ENCODE measurements at places on chromosomes 4 and X. TPM values are rescaled to one million over a fixed set of nuclear protein-coding genes. Genes with fewer than 3 reads are reported as not detected.

The CPXCR1 gene
- not detected for polyA plus RNA-seq

The TENM3 gene
- polyA plus RNA-seq = 18.3 TPM

The CRMP1 gene
- 51.9 TPM for polyA plus RNA-seq

The RPA4 gene
- polyA plus RNA-seq = 0.09 TPM

The SPON2 gene
- 9.9 TPM for polyA plus RNA-seq

The AFM gene
- 16.2 TPM for polyA plus RNA-seq

The CT45A10 gene
- not detected for polyA plus RNA-seq

The CXCL11 gene
- 0.18 TPM for polyA plus RNA-seq

The STAP1 gene
- polyA plus RNA-seq = not detected

The RTL3 gene
- polyA plus RNA-seq = not detected

The EOLA1 gene
- polyA plus RNA-seq = 16.3 TPM

The PLAC1 gene
- 10.0 TPM for polyA plus RNA-seq

The HSFX3 gene
- polyA plus RNA-seq = 0.15 TPM

The PHOX2B gene
- polyA plus RNA-seq = 0.06 TPM

The AADAT gene
- 20.8 TPM for polyA plus RNA-seq

The ITGB1BP2 gene
- polyA plus RNA-seq = 1.2 TPM

The ASB5 gene
- polyA plus RNA-seq = 0.10 TPM

The GATA1 gene
- 0.76 TPM for polyA plus RNA-seq

The SUV39H1 gene
- polyA plus RNA-seq = 6.4 TPM

The CT47A7 gene
- not detected for polyA plus RNA-seq

The HELT gene
- polyA plus RNA-seq = not detected

The ARR3 gene
- polyA plus RNA-seq = 1.2 TPM

The LONRF3 gene
- polyA plus RNA-seq = 0.79 TPM

The YIPF6 gene
- 45.5 TPM for polyA plus RNA-seq

The SPACA5 gene
- polyA plus RNA-seq = not detected

The TCEAL8 gene
- 191 TPM for polyA plus RNA-seq

The EGFL6 gene
- 29.4 TPM for polyA plus RNA-seq

The CFP gene
- 2.7 TPM for polyA plus RNA-seq

The TIMP1 gene
- 95.2 TPM for polyA plus RNA-seq

The ZNF711 gene
- 78.3 TPM for polyA plus RNA-seq

The DCAF8L2 gene
- polyA plus RNA-seq = not detected

The CENPVL1 gene
- polyA plus RNA-seq = 0.32 TPM
